ENCODE measurements at places on chromosomes 7 and 10.

DNA sequence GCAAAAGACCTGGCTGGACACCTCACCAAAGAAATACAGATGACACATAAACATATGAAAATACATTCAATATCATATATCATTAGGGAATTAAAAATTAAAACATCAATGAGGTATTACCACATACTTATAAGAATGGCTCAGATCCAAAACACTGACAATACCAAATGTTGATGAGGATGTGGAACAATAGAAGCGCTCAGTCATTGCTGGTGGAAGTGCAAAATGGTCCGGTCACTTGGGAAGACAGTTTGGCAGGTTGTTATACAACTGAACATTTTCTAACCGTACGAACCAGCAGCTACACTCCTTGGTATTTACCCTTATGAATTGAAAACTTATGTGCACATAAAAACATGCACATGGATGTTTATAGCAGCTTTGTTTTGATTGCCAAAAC is 38.5 kb downstream of the ZMYND11 start:
- DNase-seq = no peak

DNA sequence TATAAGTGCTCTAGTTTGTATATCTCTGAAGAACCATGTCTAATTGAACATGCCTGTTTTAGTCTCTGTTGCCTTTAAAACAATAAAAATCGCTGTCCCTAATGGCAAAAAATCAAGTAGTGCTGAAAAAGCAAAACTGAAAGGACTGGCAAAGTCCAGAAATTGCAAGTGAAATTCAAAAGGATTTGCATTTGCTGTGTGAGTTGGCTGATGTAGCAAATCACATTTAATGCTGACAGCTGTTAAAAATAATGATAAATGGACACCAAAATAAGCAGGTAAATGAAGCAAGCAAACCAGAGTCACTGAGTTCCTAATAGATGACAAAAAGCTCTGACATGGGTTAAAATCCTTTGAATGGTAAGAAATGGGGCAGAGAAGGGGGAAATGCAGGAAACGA is 874.1 kb downstream of the GRM8 start:
- DNase-seq = no peak

DNA sequence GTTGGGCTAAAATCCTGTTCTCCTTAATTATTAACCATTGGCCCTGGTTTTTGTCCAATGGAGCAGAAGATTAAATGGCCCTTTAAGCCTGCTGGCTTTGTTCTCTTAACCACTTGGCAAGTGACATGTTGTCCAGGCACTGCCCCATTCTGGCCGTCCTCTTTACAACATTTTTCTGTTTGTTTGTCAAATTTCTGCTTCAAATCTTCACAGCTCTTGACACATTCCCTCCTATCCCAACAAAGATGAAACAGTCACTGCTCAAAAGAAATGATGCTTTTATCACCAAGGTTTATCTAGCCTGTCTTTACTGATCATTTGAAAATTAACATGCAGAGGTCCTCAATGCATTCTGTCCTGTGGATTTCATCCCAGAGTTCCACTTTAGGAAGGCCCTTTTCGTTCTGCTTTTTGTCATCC is 700.4 kb downstream of the KCNMA1 start:
- DNase-seq = no peak

GRCh38 chr7:104091242-104091641 is 101.8 kb upstream of the RELN start:
- DNase-seq = no peak
